ENCODE measurements at places on chromosomes 11 and 22.
A peak's percentile ranks its signal among the peaks of the same experiment; 100 is the strongest.

GRCh38 chr11:27385245-27385644, 22.2 kb upstream of the CCDC34 start:
- no peak for DNase-seq

GRCh38 chr22:22060200-22061084, 77.9 kb upstream of the TOP3B start:
- DNase-seq: peak; percentile 67

DNA sequence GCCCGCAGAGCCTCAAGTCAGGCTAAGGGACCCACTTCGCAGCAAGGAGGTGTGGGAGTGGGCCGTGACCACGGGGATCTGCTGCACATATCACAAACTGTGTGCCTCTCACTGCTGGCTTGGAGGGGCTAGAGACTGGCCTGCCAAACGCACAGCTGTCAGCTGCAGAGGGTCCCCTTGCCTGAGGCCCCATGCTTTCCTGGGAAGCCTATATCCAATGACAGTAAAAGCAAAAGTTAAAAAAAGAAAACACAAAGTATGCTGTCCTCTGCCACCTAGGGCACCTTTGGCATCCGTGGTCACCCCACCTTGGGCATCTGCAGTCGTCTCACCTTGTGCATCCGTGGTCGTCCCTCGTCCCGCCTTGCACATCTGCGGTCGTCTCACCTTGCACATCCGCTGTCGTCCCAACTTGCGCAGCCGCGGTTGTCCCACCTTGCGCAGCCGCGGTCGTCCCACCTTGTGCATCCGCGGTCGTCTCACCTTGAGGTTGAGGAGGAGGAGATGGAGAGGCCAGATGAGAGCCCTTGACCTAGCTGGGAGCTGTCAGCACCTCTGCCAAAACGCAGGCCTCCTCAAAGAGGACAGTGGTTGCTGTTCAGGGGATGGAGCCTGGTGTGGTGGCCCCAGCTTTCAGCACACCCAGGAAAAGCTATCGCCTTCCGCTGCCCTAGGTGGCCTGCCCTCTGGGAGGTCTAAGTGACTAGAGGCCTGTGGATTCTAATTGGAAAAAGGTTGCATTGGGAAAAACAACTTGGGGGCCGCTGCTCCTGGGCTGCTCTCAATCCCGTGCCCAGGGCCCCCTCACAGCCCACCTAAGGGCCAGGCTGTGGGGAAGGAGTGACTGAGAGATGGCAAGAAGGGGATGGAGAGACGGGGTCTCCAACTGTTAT, 90.5 kb downstream of the MYEOV start:
- no peak for DNase-seq

GRCh38 chr22:46829117-46829891, 66.9 kb downstream of the TBC1D22A start:
- peak; percentile 54 for DNase-seq

DNA sequence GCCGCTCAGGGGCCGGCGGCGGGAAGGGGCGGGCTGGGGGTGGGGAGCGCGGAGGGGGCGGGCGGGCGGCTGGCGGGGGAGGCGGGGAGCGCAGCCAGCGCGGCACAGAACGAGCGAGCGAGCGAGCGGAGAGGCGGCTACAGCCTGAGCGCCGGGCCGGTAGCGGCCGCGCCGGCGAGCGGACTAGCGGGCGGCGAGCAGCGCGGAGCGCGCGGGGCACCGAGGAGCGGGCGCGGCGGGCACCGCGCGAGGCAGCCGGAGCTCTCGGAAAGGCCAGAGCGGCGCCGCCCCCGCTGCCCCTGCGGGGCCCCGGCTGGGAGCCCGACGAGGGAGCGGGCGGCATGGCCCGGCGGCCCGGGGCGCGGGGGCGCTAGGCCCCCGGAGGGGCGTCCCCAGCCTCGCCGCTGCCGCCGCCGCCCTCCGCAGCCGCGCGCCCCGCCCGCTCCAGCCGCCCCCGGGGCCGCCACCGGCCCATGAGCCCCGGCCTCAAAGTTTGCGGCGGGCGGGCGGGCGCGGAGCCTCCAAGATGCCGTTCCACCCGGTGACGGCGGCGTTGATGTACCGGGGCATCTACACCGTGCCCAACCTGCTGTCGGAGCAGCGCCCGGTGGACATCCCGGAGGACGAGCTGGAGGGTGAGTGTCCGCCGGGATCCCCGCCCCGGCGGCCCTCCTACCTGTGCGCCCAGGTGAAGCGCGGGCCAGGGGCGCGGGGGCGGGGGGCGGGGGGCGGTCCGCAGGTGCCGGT, at the start of gene CABP7:
CABP7 (plus strand) TSS at position 105 of the 747 bp plus-strand sequence; CDS start at position 527, 422 bp downstream.
- no peak for DNase-seq

DNA sequence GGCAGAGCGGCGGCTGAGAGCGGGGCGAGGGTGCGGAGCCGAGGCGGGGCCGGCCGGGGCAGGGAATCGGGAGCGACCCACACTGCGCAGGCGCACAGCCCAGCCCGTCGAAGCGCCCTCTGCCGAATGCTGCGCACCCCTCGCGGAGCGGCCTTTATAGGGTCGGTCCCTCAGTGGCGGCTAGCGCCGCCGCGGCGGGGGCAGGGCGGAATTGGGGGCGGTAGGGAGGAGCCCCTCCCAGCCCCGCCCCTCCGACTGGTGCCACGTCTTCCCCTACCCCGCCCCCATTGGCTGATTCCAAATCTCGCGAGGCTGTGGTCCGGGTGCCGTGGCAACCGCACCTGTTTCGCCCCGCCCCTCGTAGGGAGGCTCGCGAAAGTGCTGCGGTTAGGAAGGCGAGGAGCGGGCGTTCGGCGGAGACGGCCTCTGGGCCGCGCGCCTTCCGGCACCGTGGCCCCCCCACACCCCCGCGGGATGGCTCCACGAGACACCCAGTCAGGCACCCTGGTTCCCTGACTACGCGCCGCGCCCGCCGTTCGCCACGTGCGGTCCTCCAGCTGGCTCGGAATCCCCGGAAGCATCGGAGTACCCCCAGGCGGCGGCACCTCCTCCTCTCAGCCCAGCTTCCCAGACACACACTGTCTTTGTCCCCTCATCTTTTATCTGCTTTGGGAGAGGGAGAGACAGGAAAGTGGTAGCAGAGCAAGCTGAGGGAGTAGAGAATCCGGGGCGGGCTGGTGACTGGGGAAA, at the start of gene EHD1:
EHD1 (minus strand) TSS at position 128 of the 750 bp plus-strand sequence. CDS start 157 bp downstream, outside the sequence.
- DNase-seq: peak; percentile 98

GRCh38 chr11:58494101-58494500, 13.8 kb downstream of the OR5B21 start:
- no peak for DNase-seq

GRCh38 chr22:50568626-50569025, 5.9 kb upstream of the SYCE3 start:
- no peak for DNase-seq

- DNase-seq: no peak
Observed at GRCh38 chr22:49614966-49615965, 212.4 kb downstream of the BRD1 start.

DNA sequence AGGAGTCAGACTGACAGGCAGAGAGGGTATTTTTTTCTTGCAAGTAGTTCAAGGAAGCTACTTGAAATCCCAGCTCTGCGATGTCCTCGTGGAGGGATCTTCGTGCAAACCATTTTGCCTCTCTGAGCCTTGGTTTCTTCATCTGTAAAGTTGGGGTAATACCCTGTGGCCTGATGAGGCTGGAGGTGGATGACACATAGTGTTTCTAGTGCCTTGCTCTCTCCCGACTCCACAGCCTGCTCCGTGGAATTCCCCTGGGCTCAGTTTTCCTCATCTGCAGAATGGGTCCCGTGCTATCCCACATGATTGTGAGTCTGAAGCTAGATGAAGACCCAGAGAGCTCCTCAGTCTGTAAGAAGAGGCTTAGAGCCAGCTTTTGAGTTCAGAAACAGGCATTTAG, 32.7 kb downstream of the DAGLA start:
- DNase-seq: no peak

DNA sequence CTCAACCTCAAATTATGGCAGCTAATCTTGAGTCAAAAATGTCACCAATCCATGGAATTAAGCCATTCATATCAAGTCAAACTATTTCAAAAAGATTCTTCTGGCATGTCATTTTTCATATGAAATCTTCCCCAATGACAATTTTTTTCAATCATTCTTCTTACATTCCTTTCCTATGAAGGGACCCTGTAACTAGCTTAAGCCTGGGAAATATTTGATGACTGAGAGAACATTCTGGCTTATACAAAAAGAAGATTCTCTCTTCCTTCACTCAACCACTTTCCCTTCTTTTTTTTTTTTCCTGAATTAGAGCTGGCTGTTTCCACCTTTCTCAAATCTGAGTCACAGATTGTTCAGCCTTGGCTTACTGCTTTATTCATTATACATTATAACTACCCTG, 903.7 kb downstream of the FAM181B start:
- no peak for DNase-seq

DNA sequence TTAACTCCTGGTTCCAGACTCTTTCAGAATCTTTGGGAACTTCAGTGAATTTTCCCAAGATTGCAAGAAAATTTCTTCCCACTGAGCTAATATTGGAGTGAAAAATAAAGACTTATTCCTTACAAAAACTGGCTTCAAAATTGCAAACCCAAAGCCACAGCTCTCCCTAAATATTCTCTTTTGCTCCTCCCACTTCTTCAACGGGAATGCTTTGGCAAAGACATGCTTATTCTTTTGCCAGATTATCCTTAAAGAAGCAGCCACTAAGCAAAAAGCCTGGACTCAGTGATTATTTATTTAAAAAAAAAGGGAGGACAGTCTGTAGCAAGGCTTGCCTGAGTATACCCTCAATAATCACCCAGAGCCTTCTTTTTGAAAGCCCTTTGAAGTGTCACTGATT, 902.4 kb upstream of the CCDC90B start:
- no peak for DNase-seq

GRCh38 chr11:72111300-72112142, 974 bp downstream of the ANAPC15 start:
- no peak for DNase-seq

DNA sequence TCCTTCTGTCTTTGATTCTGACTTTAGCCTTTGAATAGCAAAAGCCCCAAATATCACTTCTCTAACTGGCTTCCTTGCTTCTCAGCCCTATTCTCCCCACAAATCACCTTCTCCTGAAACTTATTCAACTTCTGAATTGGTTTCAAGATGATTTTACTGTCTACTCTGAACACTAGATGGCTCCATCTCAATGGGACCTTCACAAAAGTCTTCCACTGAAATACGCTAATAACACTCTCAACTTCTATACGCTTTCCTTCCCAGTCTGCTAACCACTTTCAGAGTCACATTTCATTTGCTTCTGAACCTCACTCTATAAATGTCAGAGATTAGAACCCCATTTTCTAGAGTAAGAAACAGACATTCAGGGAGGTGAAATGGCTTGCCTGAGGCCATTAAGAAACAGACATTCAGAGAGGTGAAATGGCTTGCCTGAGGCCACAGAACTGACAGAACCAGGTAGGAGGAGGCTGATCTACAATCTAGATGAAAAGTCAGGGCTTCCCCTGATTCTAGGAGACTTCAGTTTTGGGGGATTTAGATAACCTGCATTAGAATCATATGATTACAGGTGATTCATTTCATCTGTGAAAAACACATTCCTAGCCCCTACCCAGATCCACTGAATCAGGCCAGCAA, 20.6 kb downstream of the MORC2 start:
- DNase-seq: peak; percentile 32

- no peak for DNase-seq
Observed at GRCh38 chr11:33919645-33920044, 27.8 kb upstream of the LMO2 start.

DNA sequence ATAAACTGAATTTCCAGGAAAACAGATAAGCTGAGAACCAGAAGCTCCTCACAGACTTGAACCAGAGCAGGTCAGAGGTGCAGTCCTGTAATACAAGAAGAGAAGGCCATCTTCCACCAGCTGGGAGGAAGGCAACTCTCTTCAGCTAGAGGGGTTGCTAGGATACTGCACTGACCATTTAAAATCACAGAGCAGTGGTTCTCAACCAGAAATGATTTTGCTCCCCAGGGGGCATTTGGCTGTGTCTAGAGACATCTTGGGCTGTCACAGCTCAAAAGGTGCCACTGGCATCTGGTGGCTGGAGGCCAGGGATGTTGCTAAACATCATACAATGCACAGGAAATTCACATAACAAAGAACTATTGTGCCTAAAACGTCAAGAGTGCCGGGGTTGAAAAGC, 17.2 kb downstream of the OPCML start:
- no peak for DNase-seq

DNA sequence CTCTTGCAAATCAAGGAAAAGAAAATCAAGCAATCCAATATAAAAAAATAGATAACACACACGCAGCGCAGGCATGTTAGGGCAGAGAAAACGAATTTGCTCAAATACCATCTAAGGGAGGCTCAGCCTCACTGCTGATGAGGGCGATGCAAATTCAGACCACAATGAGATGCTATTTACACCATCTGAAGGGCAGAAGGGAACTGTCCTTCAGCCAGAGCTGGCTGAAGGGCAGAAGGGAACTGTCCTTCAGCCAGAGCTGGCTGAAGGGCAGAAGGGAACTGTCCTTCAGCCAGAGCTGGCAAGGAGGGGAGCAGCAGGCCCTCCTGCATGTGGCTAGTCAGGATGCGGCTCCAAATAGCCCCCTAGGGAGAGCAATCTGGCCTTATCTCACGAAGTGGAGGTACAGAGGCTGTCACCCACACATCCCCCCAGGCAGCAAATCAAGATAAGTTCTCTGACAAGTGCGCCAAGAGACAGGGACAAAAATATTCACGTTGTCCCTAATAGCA, 7.6 kb upstream of the SLC39A13 start:
- DNase-seq: peak; percentile 72

GRCh38 chr11:61771985-61772455, 19.6 kb downstream of the MYRF start:
- DNase-seq: peak; percentile 83

- no peak for DNase-seq
Observed at GRCh38 chr11:116614306-116615210, 158.2 kb downstream of the BUD13 start.

DNA sequence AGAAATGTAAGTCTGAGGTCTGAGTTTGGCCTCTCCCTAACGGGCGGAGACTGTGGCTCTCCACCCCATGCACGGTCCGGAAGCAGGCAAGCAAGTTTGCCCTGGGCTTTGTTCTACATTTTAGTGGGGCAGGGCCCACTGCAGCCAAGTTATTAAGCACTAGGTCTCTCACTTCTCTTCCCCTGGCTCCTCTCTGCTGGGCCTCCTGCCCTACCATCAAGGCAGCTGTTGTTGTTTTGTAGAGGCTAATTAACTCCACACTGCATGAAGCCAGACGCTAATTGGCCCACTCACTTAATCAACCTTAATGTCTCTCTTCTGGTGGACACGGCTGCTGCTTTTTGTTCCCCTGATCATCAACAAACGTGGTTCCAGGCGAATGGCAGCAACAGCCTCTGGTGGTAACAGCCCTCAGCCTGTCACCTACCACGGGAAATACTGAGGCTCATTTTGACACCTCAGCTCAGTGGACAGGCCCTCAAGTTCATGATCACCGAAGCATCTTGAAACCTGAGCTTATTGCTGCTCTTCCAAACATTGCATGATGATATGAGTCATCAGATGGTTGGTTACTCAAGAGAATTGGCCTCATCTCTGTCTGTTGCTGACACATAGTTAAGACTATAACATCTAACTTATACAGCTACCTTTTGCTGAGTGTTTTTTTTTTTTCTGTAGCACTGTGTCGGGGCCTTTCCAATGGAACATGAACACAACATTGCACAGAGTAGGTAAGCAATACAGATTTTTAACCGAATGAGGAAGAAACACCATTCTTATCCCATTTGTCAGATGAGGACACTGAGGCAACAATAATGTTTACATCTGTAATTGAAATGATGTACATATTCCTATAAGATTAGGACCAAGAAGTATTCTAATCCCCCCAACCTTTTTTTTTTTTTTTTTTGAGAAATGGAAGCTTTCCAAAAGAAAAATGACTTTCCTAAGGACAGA, 20.8 kb upstream of the LMO2 start:
- DNase-seq: peak; percentile 51

- DNase-seq: no peak
Observed at GRCh38 chr11:116329354-116330090, 443.3 kb downstream of the BUD13 start.

- no peak for DNase-seq
Observed at GRCh38 chr11:27100534-27100933, 59.9 kb downstream of the BBOX1 start.

Data from mesendoderm (in vitro differentiated cells).